ENCODE measurements at places on chromosomes 1 and 21.

GRCh38 chr1:230970432-230970831 is 8.2 kb downstream of the TTC13 start:
- no peak for DNase-seq

DNA sequence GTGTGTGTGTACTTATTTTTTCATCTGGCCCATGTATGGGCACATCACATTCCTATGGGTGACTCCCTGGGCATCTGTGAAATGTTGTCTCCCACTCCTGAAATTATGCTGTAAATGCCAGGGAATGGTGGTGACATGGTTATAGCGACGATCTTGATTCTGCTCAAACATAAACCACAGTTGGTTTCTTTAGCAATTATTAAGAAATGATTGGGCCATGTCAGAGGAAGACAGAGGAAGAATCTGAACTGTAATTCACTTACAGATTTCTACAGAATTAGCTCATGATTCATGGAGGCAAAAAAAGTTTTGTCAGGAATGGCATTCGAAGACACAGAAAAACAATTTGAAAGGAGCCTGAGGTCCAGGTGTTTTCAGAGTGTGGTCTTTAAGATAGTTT is 25.8 kb upstream of the KCNE1 start:
- no peak for DNase-seq

GRCh38 chr1:23403038-23403336 is 21.6 kb downstream of the TCEA3 start:
- DNase-seq = peak; percentile 44

GRCh38 chr1:83828456-83828855 is 170.5 kb downstream of the TTLL7 start:
- DNase-seq = no peak

DNA sequence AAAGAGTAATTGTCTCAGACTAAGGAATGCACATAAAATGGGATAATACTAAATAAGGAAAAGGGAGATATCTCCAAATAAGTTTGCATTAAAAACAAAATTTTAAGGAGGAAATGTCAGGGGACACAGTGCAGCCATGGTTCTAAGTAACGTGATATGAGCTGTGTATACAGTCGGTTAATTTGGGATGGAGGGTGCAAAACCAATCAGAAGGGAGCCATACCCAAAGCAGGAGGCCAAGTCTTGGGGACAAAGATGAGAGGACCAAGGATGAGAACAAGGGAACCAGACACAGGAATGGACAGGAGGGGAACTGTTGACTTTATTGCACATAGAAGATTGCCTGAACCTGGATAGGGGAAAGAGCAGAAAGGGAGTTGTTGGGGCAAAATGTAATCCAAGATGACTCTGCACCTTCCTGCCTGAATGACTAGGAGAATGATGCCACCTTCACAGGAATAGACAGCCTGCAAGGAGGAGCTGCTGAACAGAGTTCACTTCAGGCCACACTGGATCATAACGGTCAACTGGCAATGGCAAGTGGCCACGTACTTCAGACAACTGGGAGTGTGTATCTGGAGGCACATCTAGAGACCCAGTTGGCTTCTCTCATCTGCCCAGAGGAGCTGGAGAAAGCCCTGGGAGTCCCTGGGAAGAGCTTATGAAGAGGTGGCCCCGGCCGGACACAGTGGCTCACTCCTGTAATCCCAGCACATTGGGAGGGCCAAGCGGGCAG is 22.0 kb upstream of the BOLA1 start:
- DNase-seq = no peak

DNA sequence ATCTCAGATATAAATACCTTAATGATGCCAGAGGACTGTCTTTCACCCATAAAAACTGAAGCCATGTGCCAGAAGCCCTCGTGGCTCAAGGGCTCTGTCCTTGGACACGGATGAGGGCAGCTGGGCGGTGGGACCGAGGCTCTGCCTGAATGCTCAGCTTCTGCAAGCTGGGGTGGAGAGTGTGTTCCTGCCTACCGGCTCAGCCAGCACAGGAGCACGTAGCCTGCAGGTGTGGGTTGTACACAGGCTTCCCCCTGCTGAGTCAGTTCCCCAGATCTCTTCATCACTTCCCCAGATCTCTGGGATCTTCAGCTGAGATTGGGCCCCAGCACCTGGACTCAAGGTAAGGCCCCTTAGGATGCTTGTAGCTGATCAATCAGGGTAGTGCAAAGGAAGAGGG is 15.4 kb downstream of the KCNJ15 start:
- no peak for DNase-seq

GRCh38 chr1:87765681-87766070 is 437.0 kb downstream of the LMO4 start:
- no peak for DNase-seq

GRCh38 chr1:248834343-248834940 is 3.6 kb upstream of the ZNF672 start:
- DNase-seq = no peak

DNA sequence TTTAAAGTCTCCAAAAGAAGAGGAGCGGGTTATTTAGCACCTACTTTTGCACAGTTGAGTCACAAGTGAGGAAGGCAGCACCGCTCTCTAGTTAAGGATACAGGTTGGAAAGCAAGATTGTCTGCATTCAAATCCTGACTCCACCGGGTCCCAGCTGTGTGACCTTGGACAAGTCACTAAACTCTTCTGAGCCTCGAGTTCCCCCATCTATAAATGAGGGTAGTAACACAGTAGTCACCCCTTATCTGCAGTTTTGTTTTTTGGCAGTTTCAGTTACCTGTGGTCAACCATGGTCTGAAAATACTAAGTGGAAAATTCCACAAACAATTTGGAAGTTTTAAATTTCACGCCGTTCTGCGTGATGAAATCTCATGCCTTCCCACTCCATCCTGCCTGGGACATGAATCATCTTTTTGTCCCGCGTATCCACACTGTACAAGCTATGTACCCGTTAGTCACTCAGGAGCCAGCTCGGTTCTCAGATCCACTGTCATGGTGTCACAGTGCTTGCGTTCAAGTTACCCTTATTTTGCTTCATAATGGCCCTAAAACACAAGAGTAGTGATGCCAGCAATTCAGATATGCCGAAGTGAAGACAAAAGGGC is 49.4 kb downstream of the CAPZB start:
- peak; percentile 39 for DNase-seq

DNA sequence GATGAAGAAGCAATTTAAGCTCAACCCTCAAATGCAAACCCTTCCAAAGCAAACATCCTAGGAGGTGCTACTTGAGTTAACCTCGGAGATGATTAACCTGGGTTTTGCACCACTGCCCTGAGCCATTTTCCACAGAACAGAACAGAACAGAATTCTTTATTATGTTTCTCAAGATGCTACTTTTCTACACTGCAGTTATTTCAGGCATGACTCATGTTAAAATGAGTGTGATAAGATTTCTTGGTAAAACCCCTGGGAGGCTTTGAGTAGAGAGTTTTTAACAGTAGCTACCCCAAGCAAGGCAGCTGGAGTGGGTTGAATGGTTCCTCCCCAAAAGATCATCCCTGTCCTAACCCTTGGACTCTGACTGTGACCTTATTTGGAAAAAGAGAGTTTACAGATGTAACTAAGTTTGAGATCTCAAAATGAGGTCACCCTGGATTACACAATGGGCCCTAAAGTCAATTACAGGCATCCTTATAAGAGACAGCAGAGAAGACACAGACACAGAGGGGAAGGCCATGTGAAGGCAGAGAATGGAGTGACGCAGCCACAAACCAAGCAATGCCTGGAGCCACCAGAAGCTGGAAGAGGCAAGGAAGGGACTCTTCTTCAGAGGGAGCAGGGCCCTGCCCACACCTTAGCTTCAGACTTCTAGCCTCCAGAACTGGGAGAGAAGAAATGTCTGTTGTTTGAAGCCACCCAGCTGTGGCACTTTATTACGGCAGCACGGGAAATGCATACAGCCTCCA is 153.4 kb downstream of the ETS2 start:
- peak; percentile 21 for DNase-seq
